ENCODE measurements at places on chromosomes 5 and 9.

GRCh38 chr9:103082494-103082893, 87.4 kb downstream of the CYLC2 start:
- no peak for DNase-seq

GRCh38 chr9:130922893-130923610, 16.0 kb downstream of the FIBCD1 start:
- no peak for DNase-seq

DNA sequence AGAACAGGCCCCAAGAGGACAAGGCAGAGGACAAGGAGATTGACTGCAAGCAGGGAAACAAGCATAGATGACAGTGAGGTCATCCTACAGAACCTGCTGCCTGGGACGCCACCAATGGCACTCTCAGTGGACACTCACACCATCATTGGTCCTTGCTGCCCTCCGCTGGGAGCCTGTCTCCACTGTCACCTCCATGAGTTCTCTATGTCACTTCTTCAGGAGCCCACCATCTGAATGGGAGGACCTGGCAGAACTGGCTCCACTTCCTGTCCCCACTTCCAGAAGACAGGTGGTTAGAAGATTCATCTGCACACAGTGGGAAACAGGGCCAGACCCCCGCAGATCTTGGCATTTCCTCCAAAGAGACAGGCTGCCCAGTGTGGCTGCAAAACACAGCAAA, 188.9 kb downstream of the HSD17B3 start:
- no peak for DNase-seq

- DNase-seq = no peak
Observed at GRCh38 chr9:79807971-79808370, 236.2 kb downstream of the TLE4 start.

- no peak for DNase-seq
Observed at GRCh38 chr9:117734523-117735314, 30.5 kb downstream of the TLR4 start.
